AG04450 (cell line): ENCODE measurements at places on chromosomes 13 and 19.

DNA sequence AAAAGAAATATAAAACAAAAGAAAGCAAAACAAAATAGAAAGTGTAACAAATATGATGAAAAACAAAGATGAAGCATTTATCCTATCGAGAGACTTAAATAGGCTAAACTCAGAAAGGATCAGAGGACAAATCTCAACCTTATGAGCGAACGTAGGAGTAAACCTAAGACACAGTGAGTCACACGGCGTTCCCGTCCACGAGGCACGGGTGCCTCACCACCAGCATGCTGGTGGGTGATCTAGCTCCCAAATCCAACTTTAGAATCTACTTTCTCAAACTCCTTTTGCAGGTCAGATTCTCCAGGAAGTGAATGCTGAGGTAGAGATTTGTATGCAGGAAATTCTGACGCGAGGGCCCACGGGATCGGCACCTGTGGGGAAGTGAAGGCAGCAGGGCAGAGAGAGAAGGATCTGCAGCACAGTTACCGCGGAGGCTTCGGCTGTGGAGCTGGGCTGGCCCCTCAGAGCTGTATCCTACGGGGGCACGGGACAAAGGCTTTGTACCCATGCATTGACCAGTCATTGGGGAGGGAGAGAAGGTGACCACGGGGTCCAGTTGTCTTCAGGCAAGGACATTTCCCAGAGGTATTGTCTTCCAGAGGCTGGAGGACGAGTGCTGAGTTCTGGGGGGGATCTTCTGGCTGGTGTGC is 7.5 kb upstream of the MIER2 start:
- DNase-seq = no peak

DNA sequence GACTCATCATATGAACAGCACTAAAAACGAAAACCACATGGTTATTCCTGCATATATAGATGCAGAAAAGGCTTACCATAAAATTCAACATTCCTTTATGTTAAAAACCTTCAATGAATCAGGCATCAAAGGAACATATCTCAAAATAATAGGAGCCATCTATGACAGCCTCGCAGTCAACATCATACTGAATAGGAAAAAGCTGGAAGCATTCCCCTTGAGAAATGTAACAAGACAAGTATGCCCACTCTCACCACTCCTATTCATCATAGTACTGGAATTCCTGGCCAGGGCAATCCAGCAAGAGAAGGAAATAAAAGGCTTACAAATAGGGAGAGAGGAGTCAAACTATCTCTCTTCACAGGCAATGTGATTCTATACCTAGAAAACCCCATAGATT is 179.6 kb upstream of the HTR2A start:
- DNase-seq = no peak

- DNase-seq = peak; percentile 11
Measured at GRCh38 chr19:34096020-34096915, 76.0 kb upstream of the LSM14A start.

DNA sequence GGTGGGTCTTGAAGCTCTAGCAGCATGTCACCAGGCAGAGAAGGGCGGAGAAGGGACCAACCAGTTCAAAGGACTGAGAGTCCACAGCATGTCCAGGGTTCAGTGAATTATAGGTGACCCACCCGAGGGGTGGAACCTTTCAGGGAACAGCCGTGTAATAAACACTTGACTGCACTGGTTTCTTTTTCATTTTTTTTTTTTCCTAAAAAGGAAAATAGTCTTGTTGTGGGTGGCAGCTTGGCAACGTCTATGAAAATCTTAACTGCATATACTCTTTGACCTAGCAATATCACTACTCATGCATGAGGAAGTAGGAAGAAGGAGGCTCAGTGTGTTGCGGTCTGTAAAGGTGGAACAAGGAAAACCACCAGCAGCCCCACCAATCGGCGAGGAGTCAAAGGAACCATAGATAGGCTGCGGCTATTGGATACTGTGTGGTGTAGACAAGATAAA is 13.0 kb upstream of the MYH14 start:
- no peak for DNase-seq

GRCh38 chr13:97600458-97601075 is 166.6 kb downstream of the RAP2A start:
- peak; percentile 36 for DNase-seq

DNA sequence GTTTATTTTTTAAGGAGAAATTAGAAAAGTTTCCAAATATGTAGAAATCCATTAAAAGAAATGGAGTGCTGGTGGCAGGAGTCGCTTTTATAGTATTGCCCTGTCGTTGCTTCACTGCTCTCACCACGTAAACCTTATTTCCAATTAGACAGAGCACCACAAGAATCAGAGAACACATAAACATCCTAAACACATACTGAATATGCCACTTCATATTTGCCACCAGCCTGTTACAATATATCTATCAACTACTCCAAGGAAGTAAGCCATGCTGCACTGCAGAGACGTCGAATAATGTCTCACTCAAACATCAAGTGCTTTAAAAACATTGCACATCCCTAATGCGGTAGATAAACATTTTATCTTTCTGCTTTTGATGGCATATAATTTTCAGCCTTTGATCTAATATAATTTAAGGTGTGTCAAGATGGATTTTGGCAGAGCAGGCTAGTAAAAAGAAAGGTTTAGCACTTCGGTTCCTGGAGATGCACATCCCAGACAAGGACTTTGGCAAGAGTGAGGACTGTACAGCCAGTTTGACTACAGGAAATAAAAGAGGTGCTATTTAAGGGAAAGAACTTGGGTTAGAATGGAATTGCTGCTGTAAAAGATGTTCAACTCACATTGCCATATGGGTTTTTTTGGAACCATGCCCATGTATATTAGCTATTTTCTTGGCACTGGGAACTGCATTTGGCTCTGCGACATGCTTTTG is 932.3 kb downstream of the EFNB2 start:
- no peak for DNase-seq

GRCh38 chr19:29106346-29106885 is 106.5 kb downstream of the UQCRFS1 start:
- no peak for DNase-seq

GRCh38 chr13:62388515-62388914 is 972.9 kb upstream of the PCDH20 start:
- no peak for DNase-seq

DNA sequence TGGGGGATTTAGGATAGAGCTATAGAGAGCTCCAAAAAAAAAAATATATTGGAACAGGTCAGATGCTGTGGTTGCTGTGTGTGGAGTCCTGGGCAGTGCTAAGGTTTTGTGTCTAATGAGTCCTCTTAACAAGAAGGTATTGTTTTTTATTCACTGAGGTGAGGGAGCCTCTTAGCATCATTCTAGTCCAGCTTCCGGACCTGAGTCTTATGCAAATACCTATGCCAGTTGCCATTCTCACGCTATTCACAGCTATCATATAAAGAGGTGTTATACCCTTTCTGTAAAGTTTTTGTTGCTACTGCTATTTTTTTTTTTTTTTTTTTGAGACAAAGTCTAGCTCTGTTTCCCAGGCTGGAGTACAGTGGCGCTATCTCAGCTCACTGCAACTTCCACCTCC is 1.4 kb downstream of the NLRP2 start:
- no peak for DNase-seq

- DNase-seq = no peak
Measured at GRCh38 chr13:40786568-40786996, 2.8 kb upstream of the SLC25A15 start.

DNA sequence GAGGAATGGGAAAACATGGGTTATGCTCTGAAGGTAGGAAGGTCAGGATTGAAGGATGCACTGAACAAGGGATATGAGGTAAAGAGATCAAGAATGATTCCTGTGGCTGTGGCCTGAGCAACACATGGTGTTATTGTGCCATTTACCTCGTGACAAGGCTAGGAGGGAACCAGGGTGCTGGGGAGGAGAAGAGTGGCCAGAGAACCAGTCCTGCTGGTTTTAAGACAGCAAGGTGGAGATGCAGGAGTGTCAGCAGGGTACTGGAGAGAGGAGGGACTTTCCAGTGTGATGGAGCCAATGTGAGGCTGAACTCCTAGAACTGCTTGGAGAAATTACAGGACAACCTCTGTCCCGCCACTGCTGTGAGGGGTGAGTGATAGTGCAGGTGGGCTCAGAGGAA is 282.4 kb downstream of the MYO16 start:
- no peak for DNase-seq

- DNase-seq = no peak
Measured at GRCh38 chr13:27600711-27601110, 19.6 kb downstream of the LNX2 start.

DNA sequence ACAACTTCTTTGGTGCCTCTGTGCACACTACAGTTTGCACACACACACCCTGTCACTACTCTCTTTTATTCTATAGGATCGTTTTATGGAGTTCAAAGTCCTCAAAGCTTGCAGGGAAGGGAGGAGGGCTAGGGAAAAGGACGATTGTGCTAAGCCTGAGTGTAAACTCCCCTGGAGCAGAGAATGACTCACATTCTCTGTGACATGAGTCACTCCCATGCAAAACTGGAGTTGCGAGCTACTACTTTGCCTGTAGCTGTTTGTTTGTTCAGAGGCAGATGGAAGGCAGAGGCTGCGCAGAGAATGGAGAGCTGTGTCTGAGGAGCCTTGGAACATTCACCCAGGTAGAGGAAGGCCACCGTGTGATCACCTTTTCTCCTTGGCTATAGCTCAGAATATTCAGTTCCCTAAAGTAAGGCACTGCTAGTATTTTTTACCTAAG is 80.5 kb upstream of the MBNL2 start:
- DNase-seq = peak; percentile 71

DNA sequence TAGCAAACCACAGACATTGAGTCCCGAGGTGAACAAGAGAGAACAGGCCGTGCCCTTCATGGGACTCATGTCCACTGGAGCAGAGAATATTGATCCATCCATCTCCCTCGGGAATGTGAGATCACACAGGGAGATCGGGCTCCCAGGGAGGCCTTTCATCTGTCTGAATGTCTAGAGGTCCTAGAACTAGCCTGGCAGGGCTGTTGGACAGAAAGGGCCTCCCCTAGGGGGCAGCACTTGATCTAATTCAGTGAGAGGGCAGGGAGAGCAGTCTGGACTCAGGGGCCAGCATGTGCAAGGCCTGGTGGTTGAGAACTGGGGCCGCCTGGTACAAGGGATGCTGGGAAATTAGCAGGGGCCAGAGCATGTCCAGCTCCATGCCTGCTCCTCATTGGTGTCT is 4.3 kb downstream of the RUVBL2 start:
- DNase-seq = no peak

DNA sequence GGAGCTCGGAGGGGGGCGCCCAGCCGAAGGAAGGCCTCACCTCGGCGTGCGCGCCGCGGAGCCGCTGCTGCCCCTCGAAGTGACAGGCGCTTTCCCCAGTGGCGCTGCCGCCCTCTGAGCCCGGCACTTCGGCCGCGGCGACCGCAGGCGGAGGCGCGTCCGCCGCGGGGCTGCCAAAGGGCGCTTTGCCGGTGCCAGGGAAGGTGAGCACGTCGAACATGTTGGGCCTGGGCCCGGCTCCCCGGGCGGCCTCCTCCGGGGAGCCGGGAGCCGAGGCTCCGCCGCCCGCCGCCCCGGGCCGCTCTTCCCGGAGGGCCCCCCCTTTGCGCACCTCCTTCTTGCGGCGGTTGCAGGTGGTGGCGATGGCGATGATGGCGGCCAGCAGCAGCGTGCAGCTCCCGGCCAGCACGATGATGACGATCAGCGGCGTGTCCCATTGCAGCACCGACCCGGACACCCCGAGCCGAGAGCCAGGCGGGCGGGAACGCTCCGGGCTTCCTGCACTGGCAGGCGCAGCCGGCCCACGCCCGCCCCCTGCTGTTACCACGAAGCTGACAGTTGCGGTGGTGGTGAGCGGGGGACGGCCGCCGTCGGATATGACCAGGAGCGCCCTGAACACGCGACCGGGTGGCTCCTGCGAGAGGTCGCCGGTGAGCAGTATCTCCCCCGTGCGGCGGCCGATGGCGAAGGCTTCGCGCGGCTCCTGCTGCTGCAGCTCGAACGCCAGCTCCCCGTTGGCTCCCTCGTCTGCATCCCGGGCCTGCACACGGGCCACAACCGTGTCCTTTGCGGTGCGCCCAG is 2.5 kb downstream of the PCDH8 start:
- DNase-seq = no peak

GRCh38 chr13:51733374-51734298 is 70.3 kb downstream of the DHRS12 start:
- DNase-seq = no peak

- DNase-seq = no peak
Measured at GRCh38 chr13:27428160-27428559, 3.7 kb downstream of the GTF3A start.

GRCh38 chr13:26377038-26377437 is 123.1 kb downstream of the CDK8 start:
- DNase-seq = no peak

- no peak for DNase-seq
Measured at GRCh38 chr13:45683701-45684100, 18.4 kb upstream of the CBY2 start.

GRCh38 chr13:30395192-30396158 is 26.8 kb upstream of the UBE2L5 start:
- peak; percentile 88 for DNase-seq

DNA sequence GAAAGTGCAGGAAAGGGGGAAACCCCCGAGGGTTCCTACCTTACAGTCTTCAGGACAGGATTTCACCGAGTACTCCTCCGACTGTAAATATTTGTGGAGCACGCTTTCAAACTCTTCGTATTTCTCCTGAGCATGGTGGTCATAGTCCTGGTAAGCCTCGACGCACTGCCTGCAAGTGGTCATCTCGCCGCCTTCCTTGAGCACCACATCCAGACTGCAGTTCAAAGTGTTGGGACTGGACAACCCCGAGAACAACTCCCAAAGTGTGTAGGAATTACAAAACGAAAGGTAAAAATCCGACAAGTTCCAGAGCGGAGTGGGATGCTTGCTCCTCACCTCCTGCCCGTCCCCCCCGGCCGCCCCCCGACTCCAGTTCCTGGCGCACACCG is 349.7 kb downstream of the LIG4 start:
- no peak for DNase-seq

DNA sequence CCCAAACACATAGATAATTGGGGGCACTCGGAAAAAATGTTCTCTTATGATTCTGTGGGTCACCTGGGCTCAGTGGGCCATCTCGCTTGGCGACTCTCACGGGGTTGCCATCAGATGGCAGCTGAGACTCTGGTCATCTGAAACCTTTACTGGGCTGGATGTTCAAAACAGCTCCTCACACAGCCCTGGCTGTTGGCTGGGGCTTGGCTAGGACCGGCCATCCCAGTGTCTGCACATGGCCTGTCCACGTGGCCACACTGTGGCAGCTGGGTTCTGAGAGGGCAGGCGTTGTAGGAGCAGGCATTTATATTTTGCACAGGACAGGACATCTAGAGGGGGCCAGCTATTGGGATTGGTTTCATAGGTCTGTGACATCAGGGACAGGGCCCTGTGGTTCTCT is 15.5 kb downstream of the MED25 start:
- no peak for DNase-seq

DNA sequence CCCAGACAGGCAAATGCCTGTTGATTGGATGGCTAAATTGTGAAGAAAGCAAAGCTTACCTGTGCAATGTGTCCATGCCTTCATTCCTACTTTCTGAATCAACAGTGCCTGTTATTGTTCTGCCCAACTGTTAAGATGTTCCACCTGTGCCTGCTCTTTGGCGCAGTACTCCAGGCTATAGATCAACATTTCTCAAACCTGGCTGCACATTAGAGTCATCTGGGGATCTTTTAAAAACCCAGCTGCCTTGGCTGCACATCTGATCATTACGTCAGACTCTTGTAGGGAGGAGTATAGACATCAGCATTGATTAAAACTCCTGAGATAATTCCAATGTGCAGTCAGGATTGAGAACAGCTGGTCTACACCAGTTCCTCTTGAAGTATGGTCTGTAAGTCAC is 16.2 kb upstream of the CPB2 start:
- no peak for DNase-seq
